GM12878 (cell line): ENCODE measurements at places on chromosomes 13 and 19. TPM values are rescaled to one million over a fixed set of nuclear protein-coding genes. Genes with fewer than 3 reads are reported as not detected.

Gene IL17D
- 0.11 and 0.56 TPM in 2 replicates for total RNA-seq

Gene EFNB2
- total RNA-seq, result 0.40 and 0.44 TPM in 2 replicates

Gene RUBCNL
- total RNA-seq, result 39.2 and 41.8 TPM in 2 replicates

Gene SPTBN4
- total RNA-seq, result 0.18 and 0.69 TPM in 2 replicates

Gene ZSWIM9
- 5.7 and 6.2 TPM in 2 replicates for total RNA-seq

Gene LRFN3
- total RNA-seq, result 5.8 and 7.3 TPM in 2 replicates

Gene ZNF235
- 3.9 and 4.8 TPM in 2 replicates for total RNA-seq

Gene ZNF20
- total RNA-seq, result 1.5 and 2.5 TPM in 2 replicates

Gene PSG11
- total RNA-seq, result not detected in 2 replicates

Gene CNFN
- total RNA-seq, result not detected in 2 replicates

Gene CPB2
- total RNA-seq, result 0.13 and 0.16 TPM in 2 replicates

Gene NEK5
- total RNA-seq, result not detected in 2 replicates

Gene SULT2A1
- total RNA-seq, result 0.13 and 0.16 TPM in 2 replicates

Gene VSTM2B
- total RNA-seq, result not detected in 2 replicates

Gene ZNF677
- total RNA-seq, result not detected in 2 replicates

Gene SELENOV
- total RNA-seq, result not detected in 2 replicates

Gene GJA3
- total RNA-seq, result not detected in 2 replicates

GRCh38 chr13:104001766-104002165, 935.5 kb upstream of the SLC10A2 start:
- no peak for DNase-seq

- no peak for DNase-seq
Measured at GRCh38 chr19:45822716-45823115, 7.6 kb upstream of the RSPH6A start.

- no peak for DNase-seq
Measured at GRCh38 chr19:3573162-3573857, 566 bp downstream of the HMG20B start.

DNA sequence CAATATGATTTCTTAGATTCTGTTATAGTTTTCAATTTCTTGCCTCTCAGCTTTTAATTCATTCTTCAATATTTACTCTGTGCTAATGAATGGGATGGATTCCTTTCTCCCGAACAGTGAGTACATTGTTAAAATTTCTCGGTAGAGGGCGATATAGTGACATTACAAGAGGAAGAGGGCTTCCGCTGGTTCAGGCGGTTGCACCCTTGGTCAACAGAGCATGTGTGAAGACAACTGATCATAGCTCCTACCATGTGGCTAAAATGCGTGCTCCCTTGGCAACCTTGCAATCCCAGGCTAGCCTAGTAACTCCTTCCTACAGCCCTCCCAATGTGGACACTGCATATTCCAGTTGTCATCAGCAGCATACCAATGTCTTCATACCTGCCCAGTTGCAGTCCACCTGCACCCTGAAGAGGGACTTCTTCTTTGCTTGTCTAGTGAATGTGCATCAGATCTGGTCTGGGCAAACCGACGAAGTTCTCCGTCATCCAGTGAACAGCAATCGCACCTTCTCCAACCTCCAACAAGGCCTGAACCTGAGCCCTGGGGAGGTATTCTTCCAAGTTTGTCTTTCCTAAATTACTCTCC, 653.0 kb upstream of the GPC6 start:
- no peak for DNase-seq

- DNase-seq, result no peak
Measured at GRCh38 chr13:98083507-98083906, 59.4 kb upstream of the FARP1 start.

- no peak for DNase-seq
Measured at GRCh38 chr13:98751367-98751782, 1.1 kb downstream of the SLC15A1 start.

DNA sequence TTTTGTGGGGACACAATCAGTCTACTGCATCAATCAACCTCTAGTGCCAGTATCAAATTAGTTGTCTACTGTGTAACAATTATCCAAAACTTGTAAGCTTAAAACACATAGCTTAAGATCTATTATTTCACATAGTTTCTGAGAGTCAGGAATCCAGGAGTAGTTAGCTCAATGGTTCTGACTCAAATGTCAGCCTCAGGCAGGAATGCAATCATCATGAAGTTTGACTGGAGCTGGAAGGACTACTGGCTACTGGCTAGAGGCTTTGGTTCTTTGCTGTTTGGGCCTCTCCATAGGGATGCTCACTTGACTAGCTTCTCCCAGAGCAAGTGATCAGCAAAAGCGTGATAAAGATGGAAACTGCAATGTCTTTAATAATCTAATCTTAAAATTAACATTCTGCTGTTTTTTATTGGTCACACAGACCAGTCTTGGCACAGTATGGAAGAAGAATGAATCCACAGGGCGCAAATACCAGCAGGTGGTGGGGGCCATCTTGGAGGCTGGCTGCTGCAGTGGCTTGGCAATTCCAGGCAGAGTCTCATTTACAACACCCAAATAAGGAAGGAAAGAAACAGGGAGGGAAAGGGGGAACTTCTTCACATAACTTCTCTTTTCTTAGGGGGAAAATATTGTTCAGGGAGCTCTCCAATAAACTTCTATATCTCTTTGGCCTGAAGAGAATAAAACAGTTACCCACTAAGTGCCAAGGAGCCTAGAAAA, 15.7 kb downstream of the CAB39L start:
- no peak for DNase-seq

- DNase-seq, result no peak
Measured at GRCh38 chr13:23518231-23518630, 52.0 kb upstream of the TNFRSF19 start.

GRCh38 chr19:2246801-2247361, 2.2 kb upstream of the AMH start:
- DNase-seq, result no peak

DNA sequence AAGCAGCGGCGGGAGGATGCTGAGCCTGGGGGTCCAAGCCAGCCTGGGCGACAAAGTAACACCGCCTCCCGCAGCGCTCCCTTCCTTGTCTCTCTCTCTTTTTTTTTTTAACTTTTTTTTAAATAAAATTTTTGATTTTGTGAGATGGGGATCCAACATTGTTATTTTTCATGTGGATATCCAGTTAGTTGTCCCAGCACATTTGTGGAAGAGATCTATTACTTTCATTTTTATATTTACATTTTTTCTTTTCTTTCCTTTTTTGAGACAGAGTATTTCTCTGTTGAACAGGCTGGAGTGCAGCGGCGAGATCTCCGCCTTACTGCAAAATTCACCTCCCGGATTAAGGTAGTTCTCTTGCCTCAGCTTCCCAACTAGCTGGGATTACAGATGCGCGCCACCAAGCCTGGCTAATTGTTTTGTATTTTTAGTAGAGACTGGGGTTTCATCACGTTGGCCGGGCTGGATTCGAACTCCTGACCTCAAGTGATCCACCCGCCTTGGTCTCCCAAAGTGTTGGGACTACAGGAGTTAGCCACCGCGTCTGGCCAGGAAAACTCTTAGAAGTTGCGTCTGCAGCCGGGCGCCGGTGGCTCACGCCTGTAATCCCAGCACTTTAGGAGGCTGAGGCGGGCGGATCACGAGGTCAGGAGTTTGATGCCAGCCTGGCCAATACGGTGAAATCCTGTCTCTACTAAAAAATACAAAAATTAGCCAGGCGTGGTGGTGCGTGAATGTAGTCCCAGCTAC, 19.4 kb downstream of the ZNF816 start:
- no peak for DNase-seq

- no peak for DNase-seq
Measured at GRCh38 chr19:18809149-18809868, 18.2 kb upstream of the COMP start.

- no peak for DNase-seq
Measured at GRCh38 chr19:55546822-55547614, 1.7 kb upstream of the SBK3 start.

GRCh38 chr13:80074811-80075210, 266.1 kb downstream of the SPRY2 start:
- DNase-seq, result no peak

DNA sequence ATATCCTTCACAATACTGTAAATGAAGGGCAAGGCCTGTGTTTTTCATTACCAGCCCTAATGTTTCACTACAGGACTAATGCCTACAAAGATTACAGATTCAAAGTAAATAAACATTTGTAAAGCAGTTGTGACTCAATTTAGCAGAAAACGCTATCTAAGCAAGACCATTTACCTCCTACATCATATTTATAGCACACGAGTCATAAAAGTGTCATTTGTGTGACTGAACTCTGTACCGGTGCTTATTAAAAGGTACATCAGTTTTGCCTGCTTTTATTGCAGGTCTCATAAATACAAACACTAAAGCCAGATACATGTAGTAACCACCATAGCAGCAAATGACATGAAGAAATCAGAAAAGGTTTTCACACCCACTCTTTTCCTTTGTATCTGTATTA, 61.5 kb upstream of the SLC15A1 start:
- no peak for DNase-seq

GRCh38 chr19:30144242-30144758, 202.3 kb downstream of the URI1 start:
- no peak for DNase-seq

- DNase-seq, result no peak
Measured at GRCh38 chr19:23436318-23436717, 41.0 kb upstream of the ZNF91 start.

DNA sequence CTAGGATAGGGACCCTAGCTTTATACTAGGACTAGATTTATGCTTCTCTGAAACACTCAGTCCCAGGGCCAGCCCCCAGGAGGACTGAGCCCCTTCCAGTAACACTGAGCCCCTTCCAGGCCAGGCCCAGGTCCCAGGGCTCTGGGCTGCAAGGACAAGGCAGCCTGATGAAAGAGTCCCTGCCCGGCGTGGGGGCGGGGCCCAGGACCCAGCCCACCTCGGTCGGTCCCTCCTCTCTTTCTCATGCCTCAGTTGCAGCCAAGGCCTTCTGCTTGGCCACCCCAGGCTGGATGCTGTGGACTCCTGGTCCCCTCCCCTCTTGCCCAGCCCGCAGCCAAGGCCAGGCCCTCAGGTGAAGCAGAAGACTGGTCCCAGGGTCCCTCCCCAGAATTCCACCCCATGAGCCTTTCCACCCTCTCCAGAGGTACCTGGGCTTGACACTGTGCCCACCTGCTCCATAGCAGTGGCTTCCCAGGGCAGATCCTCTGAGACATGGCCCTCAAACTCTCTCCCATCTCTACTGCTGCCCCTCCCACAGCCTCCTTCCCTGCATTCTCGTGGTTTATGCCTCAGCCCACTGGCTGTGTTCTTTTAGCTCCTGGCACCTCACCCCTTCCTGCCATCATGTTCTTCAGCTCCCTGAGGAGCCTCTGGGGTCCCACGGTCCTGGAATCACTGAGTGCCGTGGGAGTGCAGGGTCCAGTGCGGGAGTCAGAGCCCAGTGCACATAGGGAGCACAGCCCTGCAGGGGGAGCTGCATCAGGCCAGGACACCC, 53.6 kb upstream of the C1QTNF9B start:
- no peak for DNase-seq

DNA sequence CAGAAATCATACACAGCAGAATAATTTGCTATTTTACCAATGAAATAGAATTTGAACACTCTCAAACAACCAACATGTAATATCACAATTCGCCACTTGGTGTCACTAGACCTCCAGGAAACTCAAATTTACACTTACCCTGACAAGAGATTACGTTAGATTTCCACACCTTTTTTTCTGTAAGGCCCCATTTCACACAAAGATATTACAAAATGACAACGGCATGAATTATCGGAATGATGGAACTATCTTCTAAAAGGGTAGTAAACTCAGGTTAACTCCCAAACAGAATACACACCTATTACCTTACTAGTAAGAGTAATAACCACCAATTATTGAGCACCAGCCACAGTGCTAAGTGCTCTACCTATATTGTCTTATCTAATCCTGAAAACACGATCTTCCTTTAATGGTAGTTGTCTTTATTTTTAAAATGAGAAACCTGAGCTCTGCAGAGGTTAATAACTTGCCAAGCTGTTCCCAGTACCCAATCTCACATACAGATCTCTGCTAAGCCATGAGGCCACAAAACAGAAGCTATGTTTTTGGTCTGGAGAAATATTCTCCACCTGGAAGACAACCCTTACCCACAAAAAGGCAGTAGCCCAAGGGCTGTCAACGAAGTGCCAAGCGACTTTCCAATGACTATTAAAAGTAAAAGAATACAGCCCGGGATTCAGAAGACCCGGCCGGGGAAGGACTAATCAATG, 152.4 kb downstream of the DCLK1 start:
- DNase-seq, result no peak

- no peak for DNase-seq
Measured at GRCh38 chr19:4581666-4582553, 22.4 kb upstream of the SEMA6B start.

- no peak for DNase-seq
Measured at GRCh38 chr13:109874484-109875454, 88.4 kb upstream of the IRS2 start.

DNA sequence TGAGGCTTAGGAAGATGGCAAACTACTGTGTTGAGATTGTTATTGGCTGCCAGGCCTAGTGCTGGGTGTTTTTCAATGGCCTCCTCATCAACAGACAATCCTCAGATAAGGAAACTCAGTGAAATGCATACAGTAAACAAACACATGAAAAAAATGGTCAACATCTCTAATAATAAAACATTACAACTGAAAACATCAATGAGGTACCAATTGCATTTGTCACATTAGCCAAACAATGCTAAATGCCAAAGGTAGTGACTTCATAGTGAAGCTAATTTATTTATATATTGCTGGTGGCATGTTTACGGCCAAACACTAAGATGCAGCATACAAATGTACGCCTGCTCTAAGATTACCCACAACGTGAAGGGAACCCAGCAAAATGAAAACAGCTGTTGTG, 224.0 kb upstream of the UBL3 start:
- DNase-seq, result no peak

DNA sequence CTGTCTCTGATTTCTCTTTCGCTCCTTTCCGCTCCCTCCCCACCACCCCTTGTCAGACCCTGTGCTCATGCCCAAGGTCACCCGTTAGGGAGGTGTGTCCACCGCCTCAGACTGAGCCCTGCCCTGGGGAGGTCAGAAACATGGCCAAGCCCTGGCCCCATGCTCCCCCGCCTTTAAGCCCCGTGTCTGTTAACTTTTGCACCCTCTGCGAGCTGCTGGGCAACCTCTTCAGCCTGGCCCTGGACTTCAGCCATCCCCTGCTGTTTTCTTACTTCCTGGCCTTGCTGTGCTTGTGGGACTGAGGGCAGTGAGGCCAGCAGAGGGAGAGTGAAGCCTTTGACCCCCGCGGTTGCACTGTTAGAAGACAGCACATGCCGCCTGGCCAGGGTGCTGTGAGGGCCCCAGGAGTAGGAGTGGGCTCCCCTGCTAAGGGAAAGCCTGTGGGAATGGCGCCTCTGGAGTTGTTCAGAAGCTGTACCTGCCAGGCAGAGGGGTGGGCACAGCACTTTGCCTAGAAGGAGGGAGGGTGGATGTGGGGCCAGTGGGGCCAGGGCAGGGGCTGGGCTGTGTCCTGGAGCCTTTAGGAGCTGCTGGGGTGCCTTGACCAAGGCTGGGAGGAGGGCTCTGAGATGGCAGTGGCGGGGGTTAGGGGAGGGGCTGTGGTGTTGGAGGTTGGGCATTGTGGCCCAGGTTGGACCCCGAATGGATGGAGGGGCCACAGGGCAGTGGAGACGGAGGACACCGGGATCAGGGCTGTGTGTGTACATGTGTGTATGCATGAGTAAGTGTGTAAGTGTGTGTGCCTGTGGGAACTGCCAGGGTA, 7.9 kb downstream of the UPF1 start:
- no peak for DNase-seq
